Articular chondrocyte of knee joint (primary cell): ENCODE measurements at places on chromosomes 1 and 21. TPM values are rescaled to one million over a fixed set of nuclear protein-coding genes. Genes with fewer than 3 reads are reported as not detected.

MYCL gene
- 0.22 and 0.65 TPM in 2 replicates for total RNA-seq

TRIM67 gene
- total RNA-seq: under 0.01 and 0.22 TPM in 2 replicates

ITLN1 gene
- total RNA-seq: not detected in 2 replicates

ADAM30 gene
- total RNA-seq: not detected in 2 replicates

UBXN10 gene
- total RNA-seq: 0.32 and 0.39 TPM in 2 replicates

PLEKHO1 gene
- total RNA-seq: 34.6 and 38.8 TPM in 2 replicates

ATP5PO gene
- total RNA-seq: 159 and 167 TPM in 2 replicates

CR1L gene
- not detected in 2 replicates for total RNA-seq

PCP4L1 gene
- total RNA-seq: not detected in 2 replicates

MTARC1 gene
- total RNA-seq: 1.9 and 3.0 TPM in 2 replicates

PSMA5 gene
- 53.7 and 75.5 TPM in 2 replicates for total RNA-seq

SETDB1 gene
- 41.2 and 44.1 TPM in 2 replicates for total RNA-seq

HSPG2 gene
- total RNA-seq: 251 and 279 TPM in 2 replicates

CNKSR1 gene
- total RNA-seq: 0.26 TPM in 1 of 2 replicates, not detected in the other
